Activated CD8-positive, alpha-beta T cell treated with anti-CD3 and anti-CD28 coated beads, Interleukin-2, amount 10 ng/mL, durations not matched to agents 7 days and 5 days (primary cell): ENCODE measurements at places on chromosomes 5 and 9.

GRCh38 chr9:90925581-90926257 is 124.1 kb downstream of the SYK start:
- no peaks in the 10 kb centered on the region for H3K36me3 ChIP-seq
- H3K4me3 ChIP-seq: no peak overlapping the region
- H3K27ac ChIP-seq: no peak overlapping the region
- H3K4me1 ChIP-seq: no peaks in the 10 kb centered on the region
- no peak for DNase-seq

DNA sequence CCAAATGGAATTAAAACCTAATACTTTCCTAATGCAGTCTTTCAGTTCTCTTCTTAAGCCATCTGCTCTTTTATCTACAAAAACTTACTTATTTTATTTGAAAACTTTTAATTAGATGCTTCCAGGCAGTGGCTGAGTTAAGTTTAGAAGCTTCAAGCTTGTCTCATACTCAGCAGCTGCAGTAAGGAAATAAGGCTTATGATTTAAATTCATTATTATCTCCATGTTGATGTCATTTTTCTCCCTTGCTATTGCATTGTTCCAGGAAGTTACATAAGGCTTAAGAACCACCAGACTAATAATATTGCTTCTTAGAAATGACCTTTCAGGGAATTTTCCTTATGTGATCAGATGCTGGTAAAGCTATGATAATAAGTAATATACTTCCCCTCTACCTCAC is 119.6 kb downstream of the PPP2R2B start:
- no peak overlapping the region for H3K4me3 ChIP-seq
- DNase-seq: no peak
- peaks cover 4% of the 10 kb centered on the region for H3K27me3 ChIP-seq
- H3K27ac ChIP-seq: no peak overlapping the region
- H3K4me1 ChIP-seq: peaks cover 18% of the 10 kb centered on the region
- H3K36me3 ChIP-seq: peaks cover 2% of the 10 kb centered on the region

DNA sequence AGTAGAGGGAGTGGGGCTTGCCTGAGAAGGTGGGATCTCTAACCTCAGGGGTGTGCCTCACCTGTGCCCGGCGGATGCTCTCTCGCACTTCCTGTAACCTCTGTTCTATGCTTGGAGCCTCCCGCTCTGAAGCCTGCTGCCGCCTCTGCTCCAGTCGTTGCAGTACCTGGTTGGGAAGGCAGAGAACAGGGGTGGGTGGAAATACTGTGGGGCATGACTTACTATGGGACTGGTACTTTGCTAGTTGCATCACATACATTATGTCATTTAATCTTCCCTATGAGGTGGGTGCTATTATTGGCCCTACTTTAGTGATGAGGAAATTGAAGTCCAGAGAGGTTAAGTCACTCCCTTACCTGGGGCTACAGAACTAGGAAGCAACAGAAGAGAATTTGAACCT is 5.2 kb downstream of the FCHSD1 start:
- no peaks in the 10 kb centered on the region for H3K27me3 ChIP-seq
- H3K4me1 ChIP-seq: peaks cover 36% of the 10 kb centered on the region
- DNase-seq: no peak
- no peak overlapping the region for H3K4me3 ChIP-seq
- peaks cover 33% of the 10 kb centered on the region for H3K36me3 ChIP-seq

DNA sequence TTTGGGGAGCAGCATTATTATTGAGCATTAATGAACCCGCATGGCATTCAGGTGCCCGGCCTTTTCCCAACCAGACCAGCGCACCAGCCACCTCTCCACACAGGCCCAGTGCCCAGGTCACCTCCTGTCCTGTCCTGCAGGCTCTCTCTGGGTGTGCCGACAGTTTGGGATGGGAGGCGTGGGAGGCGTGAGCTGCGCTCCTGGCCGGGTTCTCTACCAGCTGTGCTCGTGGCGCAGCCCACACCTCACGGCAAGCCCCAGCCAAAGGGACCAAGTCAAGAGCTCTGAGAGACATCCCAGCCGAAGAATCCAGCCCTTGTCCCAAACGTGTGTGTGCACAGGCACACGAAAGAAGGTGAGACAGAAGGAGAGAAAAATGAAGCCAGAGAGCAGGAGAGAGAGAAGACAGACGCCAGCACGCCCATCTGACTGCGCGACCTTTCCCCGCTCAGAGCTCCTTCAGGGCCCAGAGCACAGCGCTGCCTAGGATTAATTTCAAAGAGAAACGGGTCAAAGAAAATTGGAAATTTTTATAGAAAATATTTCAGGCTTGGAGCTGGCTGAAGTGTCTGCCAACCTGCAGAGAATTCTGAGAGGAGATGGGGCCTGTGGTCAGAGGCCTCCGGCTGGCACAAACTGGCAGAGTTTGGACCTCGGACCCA is 81.7 kb downstream of the ADAMTS2 start:
- H3K27ac ChIP-seq: no peak overlapping the region
- H3K27me3 ChIP-seq: no peaks in the 10 kb centered on the region
- H3K36me3 ChIP-seq: no peaks in the 10 kb centered on the region
- no peaks in the 10 kb centered on the region for H3K4me1 ChIP-seq

GRCh38 chr5:180915924-180916323 is 17.0 kb downstream of the BTNL8 start:
- H3K36me3 ChIP-seq: no peaks in the 10 kb centered on the region
- H3K27ac ChIP-seq: no peak overlapping the region
